Astrocyte (in vitro differentiated cells and primary cell): ENCODE measurements at places on chromosomes 7 and 10. TPM values are rescaled to one million over a fixed set of nuclear protein-coding genes. Genes with fewer than 3 reads are reported as not detected.

The FEZF1 gene
- 0.29 and 0.61 TPM in 2 replicates for total RNA-seq

The MMD2 gene
- not detected in 2 replicates for total RNA-seq

The TFAM gene
- total RNA-seq: 38.2 and 41.4 TPM in 2 replicates

The SOSTDC1 gene
- 0.14 and 0.23 TPM in 2 replicates for total RNA-seq

The PLAC9 gene
- total RNA-seq: 1.5 and 2.3 TPM in 2 replicates

- H3K4me1 ChIP-seq: no peaks in the 10 kb centered on the region
- no peak for DNase-seq
- no peaks in the 10 kb centered on the region for H3K27me3 ChIP-seq
- no peak overlapping the region for H3K27ac ChIP-seq
- H3K36me3 ChIP-seq: no peaks in the 10 kb centered on the region
- H3K4me3 ChIP-seq: no peak overlapping the region
Measured at GRCh38 chr7:144622745-144623144, 213.1 kb downstream of the TPK1 start.

DNA sequence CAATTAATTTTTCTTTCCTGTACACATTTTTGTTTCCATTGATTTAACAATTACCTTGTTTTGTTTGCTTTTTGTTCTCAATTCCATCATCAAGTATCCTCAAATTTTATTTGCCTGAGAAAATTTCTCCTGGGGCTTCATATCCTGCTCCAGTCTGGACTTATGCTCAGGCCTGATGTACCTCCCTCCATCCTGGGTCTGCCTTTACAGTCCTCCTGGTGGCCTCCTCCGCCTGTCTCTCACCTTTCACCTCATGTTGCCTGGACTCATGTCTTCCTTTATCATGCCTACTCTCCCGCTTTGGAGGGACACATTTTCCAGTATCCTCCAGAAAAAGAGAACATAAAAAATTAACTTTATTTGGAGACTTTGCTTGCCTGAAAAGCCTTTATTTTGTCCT is 12.1 kb upstream of the TAS2R60 start:
- no peak overlapping the region for H3K4me3 ChIP-seq
- DNase-seq: no peak
- H3K4me1 ChIP-seq: no peaks in the 10 kb centered on the region

DNA sequence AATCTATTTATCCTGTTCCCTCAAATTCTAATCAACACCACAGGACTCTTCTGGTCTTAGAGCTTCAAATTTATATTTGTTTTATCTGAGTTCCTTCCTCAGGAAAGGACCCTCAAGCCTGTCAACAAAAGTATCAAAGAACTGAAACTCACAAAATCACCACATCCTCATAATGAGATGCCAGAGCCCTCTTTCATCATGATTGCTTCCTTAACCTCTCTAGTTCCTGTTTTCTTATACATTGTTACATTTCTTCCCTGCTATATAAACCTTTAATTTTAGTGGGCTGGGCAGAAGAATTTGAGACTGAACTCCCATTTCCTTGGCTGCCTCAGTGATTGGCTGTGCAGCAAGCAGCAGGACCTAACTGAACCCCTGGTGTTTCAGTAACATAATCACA is 189.7 kb downstream of the ZNF248 start:
- DNase-seq: no peak
- H3K4me1 ChIP-seq: no peaks in the 10 kb centered on the region
- no peak overlapping the region for H3K4me3 ChIP-seq
- H3K27ac ChIP-seq: no peak overlapping the region
- H3K36me3 ChIP-seq: no peaks in the 10 kb centered on the region

DNA sequence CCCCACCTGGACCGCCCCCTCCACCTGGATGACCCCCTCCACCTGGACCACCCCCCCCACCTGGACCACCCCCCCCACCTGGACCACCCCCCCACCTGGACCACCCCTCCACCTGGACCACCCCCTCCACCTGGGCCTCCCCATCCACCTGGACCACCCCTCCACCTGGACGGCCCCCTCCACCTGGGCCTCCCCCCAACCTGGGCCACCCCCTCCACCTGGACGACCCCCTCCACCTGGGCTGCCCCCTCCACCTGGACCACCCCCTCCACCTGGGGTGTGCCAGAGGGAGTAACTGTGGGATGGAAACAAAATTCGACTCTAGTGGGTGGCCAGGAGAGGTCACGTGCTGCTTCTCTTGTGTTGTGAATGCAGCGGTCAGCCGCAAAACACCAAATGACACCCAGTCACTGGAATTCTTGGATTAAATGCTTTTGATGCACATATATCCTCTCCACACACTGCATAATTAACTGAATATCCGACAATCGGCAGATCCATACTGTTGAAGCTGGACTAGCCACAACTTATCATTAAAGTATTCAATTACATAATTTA is 316.7 kb downstream of the PTPRN2 start:
- H3K36me3 ChIP-seq: no peaks in the 10 kb centered on the region
- no peaks in the 10 kb centered on the region for H3K27me3 ChIP-seq
- no peak overlapping the region for H3K27ac ChIP-seq
- H3K4me3 ChIP-seq: no peak overlapping the region
- no peaks in the 10 kb centered on the region for H3K4me1 ChIP-seq

DNA sequence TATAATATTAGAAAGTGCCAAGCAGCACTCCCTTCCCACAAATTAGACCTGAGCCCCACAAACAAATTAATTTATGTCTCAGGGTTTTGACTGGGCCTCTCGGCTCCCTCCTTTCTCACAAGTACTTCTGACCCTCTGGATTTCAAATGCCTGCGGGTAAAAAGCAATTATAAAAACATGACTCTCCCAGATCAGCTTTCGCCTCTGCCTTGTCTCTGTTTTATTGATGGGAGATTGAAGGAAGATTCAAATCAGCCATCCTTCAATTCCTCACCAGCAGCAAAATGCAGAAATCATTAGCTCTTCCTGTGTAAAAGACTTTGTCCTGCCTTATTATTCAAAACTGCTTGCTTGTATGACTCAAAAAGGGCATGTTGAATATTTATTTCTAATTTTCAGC is 453.7 kb upstream of the MKI67 start:
- no peak for DNase-seq
- no peaks in the 10 kb centered on the region for H3K4me1 ChIP-seq
- no peak overlapping the region for H3K27ac ChIP-seq
- no peak overlapping the region for H3K4me3 ChIP-seq
- H3K27me3 ChIP-seq: no peaks in the 10 kb centered on the region

GRCh38 chr10:47301833-47302232 is 1.8 kb downstream of the GDF10 start:
- H3K4me3 ChIP-seq: no peak overlapping the region
- DNase-seq: no peak
- no peak overlapping the region for H3K27ac ChIP-seq
- H3K4me1 ChIP-seq: peaks cover 2% of the 10 kb centered on the region
- H3K27me3 ChIP-seq: peaks cover 38% of the 10 kb centered on the region
- H3K36me3 ChIP-seq: no peaks in the 10 kb centered on the region

- no peaks in the 10 kb centered on the region for H3K4me1 ChIP-seq
- H3K27me3 ChIP-seq: peaks cover 2% of the 10 kb centered on the region
- H3K27ac ChIP-seq: no peak overlapping the region
- no peaks in the 10 kb centered on the region for H3K36me3 ChIP-seq
- DNase-seq: no peak
Measured at GRCh38 chr7:100914208-100914878, 18.7 kb upstream of the ACHE start.

DNA sequence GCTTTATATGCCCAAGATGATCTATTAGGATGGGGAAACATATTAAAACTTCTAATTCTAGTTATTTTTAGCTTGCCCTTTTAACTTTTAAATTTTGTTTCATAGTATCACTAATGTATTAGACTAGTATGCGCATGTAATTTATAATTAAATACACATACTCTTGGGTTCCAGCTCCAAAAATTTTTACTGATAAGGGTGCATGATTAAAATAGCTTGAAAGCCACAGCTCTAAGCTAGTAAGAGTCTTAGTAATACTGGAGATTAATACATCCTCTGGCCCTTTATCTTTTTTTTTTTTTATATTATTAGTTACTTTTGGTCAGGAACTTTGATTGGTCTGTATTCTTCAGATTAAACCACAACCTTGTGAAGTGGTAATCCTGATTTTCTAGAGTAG is 53.6 kb downstream of the ATXN7L1 start:
- H3K36me3 ChIP-seq: no peaks in the 10 kb centered on the region
- DNase-seq: peak; percentile 70
- H3K4me1 ChIP-seq: peaks cover 3% of the 10 kb centered on the region
- no peak overlapping the region for H3K27ac ChIP-seq

GRCh38 chr7:83036721-83037380 is 125.8 kb downstream of the PCLO start:
- no peak overlapping the region for H3K4me3 ChIP-seq
- H3K27me3 ChIP-seq: no peaks in the 10 kb centered on the region
- H3K4me1 ChIP-seq: no peaks in the 10 kb centered on the region
- H3K27ac ChIP-seq: no peak overlapping the region
- DNase-seq: no peak
- H3K36me3 ChIP-seq: no peaks in the 10 kb centered on the region

- H3K36me3 ChIP-seq: no peaks in the 10 kb centered on the region
- DNase-seq: peak; percentile 34
- no peak overlapping the region for H3K4me3 ChIP-seq
- H3K27me3 ChIP-seq: no peaks in the 10 kb centered on the region
- H3K27ac ChIP-seq: no peak overlapping the region
Measured at GRCh38 chr7:7681191-7681935, 37.0 kb downstream of the RPA3 start.
